ENCODE measurements at places on chromosomes 11 and 22. TPM values are rescaled to one million over a fixed set of nuclear protein-coding genes. Genes with fewer than 3 reads are reported as not detected.

The OR52H1 gene
- total RNA-seq: not detected

The DRD2 gene
- 6.8 TPM for total RNA-seq

The ILK gene
- 136 TPM for total RNA-seq

The ZNRF3 gene
- total RNA-seq: 6.8 TPM

The RHOD gene
- 176 TPM for total RNA-seq

The GALNT18 gene
- 25.0 TPM for total RNA-seq

The LGR4 gene
- total RNA-seq: 23.7 TPM
